Natural killer cell (primary cell): ENCODE measurements at places on chromosomes 2 and 18. TPM values are rescaled to one million over a fixed set of nuclear protein-coding genes. Genes with fewer than 3 reads are reported as not detected.

DNA sequence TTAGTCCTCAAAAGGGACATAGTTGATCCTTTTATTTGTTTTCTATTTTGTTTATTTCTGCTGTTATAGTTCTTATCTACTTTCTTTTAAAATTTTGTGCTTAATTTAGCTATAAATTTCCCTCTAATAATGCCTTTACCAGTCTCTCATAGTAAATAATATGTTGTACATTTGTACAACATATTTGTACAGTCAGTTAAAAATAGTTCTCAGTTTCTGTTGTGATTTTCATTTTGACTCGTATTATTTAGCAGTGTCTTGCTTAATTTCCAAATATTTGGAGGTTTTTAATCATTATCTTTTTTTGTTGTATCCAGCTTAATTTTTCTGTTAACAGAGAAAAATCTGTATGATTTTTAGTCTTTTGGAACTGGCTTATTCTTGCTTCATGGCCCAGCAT is 443.6 kb upstream of the TRIB2 start:
- DNase-seq: no peak

NETO1 gene
- not detected for total RNA-seq

DNA sequence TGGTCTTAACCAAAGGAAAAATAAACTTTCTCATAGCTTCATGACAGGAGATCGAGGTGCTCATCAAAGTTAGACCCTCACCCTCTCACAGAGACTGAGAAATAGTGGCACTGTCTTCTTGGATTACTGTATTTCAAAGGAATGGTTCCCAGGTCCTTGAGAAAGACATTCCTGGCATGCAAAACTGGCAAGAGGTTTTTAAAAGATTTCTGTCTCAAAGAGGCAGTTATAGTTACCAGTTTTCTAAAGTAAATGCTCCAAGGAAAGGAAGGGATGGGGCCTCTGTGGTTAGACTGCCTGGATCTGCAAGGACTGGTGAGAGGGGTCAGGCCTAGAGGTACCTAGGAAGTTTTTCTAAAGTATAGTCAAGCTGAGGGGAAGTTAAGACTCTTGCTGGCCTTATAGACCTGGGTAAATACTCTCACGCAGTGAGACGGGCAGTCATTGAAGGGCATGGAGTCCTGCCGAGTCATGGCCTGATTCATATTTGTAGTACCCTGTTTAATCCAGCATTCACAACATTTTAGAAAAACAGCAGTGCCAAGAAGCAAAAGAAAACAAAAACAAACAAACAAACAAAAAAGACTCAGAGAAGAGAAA is 226.1 kb downstream of the DOK6 start:
- DNase-seq: no peak

ZCCHC2 gene
- total RNA-seq: 50.4 TPM

SKA1 gene
- total RNA-seq: 1.2 TPM

ALPG gene
- not detected for total RNA-seq

- peak; percentile 77 for DNase-seq
Observed at GRCh38 chr2:42827647-42828486, 35.5 kb upstream of the HAAO start.

MATN3 gene
- total RNA-seq: not detected

- no peak for DNase-seq
Observed at GRCh38 chr2:9695941-9696340, 65.1 kb upstream of the YWHAQ start.

GRCh38 chr2:125240870-125241269 is 1215.8 kb downstream of the CNTNAP5 start:
- DNase-seq: no peak

DNA sequence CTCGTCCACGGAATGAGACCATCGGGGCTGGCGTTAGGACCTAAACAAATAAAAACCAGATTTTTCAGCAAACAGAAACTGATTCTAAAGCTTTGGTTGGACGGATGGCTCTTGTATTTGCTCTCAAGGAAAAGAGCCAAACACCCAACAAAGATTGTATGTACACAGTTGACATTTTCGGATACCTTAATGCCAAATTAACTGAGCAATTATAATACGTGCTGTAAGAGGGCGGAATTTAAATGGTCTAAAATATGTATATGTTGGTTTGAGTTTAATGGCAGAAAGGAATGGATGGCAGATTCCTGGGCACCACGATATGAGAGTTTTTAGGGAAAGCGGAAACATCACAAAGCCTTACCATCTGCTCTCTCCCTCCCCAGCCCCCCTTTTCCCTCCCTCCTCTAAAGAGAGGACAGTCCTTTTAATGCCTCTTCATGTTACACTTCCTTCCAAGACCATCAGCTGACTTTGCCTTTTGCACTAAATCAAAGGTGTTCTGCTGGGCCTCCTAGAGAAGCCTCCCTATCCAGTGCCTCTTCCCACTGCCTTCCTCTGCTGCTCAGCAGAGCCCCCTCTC is 33.3 kb downstream of the STAT1 start:
- no peak for DNase-seq

DNA sequence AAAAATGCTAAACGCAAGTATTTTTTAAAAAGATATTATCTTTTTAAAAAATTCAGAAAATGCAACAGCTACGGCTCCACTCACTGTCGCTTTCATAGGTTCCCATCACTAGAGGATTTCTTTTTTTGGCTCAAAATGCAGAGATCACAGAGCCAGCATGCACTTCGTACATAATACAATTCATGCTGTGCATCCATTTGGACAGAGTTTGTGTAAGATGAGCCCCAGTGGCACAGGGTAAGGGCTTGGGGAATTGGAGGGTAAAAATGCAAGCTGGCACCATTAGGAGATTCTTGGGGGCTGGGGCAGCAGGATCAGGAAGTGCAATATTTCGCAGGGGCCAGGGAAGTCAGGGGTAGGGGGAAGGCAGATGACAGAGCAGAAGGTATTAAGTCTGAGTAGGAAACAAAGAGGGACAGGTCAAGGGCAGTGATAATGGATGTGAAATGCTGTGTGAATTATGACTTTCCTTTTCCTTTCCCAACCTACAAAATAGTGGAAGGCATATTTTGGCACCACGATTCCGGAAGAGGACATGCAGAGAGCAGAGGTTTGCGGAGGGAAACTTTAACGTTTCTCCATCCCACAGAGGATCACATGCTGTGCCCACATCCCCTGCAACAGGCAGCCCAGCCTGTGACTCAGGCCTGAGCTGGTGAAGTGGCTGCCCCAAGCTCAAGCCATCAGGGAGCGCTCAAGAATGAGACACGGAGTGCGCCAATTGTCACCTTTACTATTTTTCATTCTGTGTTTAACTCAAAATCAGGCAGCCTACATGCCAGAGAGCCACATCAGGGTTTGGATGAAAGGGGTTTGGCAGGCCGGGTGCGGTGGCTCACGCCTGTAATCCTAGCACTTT is 4.7 kb downstream of the CAPG start:
- peak; percentile 70 for DNase-seq

CACNB4 gene
- total RNA-seq: 0.93 TPM

ARHGAP25 gene
- total RNA-seq: 155 TPM

GRCh38 chr2:101442042-101442666 is 32.8 kb downstream of the RFX8 start:
- no peak for DNase-seq

DNA sequence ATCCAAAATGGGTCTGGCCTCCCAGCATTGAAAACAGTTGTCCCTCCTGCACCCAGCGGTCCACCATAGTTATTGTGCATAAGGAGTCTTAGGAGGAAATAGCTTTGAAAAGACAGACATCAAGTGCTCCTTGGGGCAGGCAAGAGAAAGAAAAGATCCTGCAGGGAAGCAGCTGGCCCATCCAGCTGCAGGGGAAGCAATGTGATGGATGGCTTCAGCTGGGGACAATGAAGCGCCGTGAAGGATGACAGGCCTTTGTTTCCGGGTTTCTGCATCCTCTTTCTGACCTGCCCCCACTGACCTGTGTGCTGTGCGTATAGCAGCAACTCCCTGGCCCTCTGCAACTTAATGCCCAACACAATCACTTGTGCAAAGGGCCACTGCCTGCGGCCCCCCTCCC is 142.9 kb upstream of the NCKAP5 start:
- DNase-seq: no peak

DNA sequence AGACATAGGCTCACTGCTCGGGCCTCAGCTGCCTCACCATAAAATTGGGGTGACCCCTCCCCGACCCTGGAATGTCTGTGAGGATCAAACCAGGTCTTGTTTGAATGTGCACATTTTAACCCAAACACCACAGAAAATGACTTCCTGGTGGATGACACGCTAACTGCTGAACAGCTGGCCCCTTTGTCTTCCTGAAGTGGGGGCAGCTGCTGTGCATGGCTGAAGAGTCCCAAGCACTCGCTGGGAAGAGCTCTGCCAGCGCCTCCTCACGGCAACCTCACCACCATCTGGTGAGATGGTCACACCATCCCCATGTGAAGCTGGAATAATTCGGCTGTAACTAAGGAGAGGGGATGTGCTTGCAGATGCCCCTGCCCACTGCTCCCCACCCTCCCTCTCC is 34.0 kb downstream of the AQP12A start:
- DNase-seq: no peak

GRCh38 chr2:202780514-202781021 is 91.0 kb downstream of the ICA1L start:
- DNase-seq: no peak

DNA sequence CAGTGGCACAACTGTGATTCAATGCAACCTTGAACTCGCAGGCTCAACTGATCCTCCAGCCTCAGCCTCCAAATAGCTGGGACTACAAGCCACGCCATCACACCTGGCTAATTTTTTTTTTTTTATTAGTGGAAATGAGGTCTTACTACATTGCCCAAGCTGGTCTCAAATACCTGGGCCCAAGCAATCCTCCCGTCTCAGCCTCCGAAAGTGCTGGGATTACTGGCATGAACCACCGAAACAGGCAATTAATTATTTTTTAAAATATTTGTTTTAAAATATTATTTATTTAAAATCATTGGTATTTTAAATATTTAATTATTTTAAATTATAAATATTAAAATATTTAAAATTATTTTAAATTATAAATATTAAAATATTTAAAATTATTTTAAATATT is 24.5 kb downstream of the SRBD1 start:
- no peak for DNase-seq
